ENCODE measurements at places on chromosomes 3 and 15.

- DNase-seq: no peak
Measured at GRCh38 chr15:47795864-47796263, 78.6 kb downstream of the SEMA6D start.

GRCh38 chr15:49747340-49747739 lies 126.5 kb downstream of the DTWD1 start:
- DNase-seq: no peak

GRCh38 chr3:3086239-3086638 lies 23.9 kb downstream of the IL5RA start:
- no peak for DNase-seq

GRCh38 chr15:99449514-99449913 lies 116.3 kb upstream of the MEF2A start:
- no peak for DNase-seq

- no peak for DNase-seq
Measured at GRCh38 chr15:39623529-39623931, 42.7 kb downstream of the THBS1 start.

DNA sequence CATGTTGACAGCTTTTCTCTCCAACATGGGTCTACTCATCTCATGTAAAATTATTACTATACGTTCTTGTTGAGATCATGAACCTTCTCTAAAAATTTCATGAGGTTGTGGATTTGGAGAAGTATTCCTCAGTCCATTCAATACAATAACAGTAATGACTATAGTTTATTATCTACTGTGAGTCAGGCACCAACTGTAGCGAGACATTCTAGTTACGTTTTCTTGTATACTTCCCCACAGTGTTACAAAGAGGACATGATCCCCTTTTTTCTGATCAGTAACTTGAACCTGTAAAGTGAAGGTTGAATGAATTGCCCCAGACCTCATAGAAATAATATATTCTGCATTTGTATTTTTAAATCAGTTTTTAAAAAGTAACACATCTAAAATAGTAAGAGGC lies 76.4 kb downstream of the AKAP13 start:
- no peak for DNase-seq

DNA sequence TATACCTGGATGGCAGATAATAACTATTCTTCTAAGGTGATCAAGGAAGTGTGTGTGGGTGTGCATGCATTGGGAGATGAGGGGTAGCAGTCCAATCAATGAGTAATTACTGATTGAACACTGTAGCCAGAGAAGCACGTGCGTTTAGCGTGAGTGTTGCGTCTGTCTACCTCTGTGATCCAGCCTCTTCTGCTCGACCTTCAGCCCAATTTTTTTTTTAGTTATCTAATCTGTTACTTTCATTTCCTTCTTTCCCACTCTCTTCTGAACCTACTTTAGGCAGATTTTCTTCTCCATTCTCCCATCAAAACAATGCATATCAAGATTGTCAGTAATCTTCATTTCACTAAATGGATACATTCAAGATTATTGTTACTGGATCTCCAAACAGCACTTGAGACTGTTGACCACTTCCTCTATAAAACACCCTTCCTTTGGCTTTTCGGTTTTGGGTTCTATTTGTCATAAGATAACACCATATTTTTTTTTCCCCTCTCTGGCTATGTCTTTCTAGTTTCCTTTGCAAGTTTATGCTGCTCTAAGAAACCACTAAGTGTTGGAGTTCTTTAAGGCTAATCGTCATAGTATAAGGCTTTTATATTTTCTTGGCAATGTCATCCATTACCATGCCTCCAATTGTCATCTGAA lies 41.0 kb downstream of the MCTP2 start:
- no peak for DNase-seq

DNA sequence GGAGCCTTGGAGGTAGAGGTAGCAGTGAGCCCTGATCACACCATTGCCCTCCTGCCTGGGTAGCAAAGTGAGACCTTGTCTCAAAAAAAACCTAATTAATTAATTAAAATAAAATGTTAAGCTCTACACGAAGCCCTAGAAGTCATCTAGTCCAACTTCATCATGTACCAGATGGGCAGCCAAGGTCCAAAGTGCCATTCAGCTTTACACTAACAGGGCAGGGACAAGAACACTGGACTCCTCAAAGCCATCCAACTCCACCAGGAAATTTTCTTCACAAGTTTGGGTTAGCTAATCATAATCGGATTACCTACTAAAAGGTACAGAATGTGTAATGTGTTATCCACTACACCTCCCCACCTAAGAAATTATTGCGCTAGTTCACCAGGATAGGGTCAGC lies 48.8 kb downstream of the WWTR1 start:
- DNase-seq: no peak

GRCh38 chr3:98232489-98232888 lies 31.6 kb upstream of the OR5H6 start:
- DNase-seq: no peak

DNA sequence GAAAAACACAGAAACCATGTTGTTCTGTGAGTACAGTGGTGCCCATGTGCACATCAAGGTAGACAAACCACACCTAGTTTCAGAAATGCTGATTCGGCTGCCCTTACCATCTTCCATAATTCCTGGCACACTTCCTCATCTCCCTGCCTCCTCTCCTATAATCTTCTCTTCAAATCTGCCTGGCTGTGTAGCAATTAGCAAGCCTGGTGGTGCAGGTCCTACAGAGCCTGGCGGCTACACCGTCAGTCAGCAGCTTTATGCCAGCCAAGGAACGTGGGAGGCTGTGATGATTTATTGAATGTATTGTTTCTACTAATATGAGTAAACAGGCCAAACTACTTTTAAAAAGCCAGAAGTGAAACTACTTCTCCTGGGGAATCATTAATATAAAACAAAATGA lies 106.8 kb downstream of the SEMA6D start:
- no peak for DNase-seq

Measured in DMS79 (cell line).